Activated CD4-positive, alpha-beta T cell treated with anti-CD3 and anti-CD28 coated beads, Interleukin-2, amount 10 ng/mL, durations not matched to agents 7 days and 5 days (primary cell): ENCODE measurements at places on chromosomes 2 and 18.

DNA sequence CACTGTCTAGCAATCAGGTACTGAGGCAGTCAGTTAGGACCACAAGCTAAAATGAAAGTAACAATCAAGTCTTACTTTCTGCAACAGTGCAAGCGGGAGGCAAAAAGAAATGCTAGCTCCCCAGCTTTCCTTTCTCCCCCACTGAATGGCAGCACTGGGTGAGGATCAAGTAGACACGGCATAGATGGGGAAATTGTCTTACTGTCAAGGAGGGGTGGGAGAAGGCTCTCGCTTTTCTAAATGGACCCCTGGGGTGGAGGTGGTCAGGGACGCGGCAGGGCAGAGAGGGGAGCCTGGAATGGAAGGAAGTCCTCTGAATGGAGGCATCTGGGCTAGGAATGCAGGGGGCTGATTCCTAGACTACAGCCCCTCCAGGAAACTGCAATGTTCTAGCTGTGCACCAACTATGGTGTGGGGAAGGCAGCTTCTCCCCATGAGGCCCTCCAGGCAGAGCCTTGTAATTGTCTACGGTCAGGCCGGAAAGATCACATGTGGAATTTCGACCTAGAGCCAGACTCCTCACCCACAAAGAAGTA, 24.3 kb downstream of the METTL8 start:
- no peak for DNase-seq

DNA sequence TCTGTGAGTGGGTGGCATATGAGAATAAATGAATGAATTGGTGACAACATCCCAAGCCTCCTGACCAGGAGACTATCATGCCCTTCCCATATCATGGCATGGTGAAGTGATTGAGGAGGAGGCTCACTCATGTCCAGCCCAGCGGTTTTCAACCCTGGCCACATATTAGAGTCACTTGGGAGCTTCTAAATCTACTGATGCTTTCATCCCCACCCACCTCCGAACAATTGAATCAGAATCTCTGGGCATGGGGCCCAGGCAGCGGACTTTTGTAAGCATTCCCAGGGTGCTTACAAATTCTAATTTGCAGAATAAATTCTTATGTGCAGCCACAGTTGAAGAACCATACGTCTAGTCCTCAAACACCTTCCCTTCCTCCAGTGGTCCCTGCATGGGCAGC, 81.7 kb upstream of the SEC11C start:
- no peak for DNase-seq

- no peak for DNase-seq
These were observed 15.3 kb downstream of the ID2 start for GRCh38 chr2:8697190-8697589.

DNA sequence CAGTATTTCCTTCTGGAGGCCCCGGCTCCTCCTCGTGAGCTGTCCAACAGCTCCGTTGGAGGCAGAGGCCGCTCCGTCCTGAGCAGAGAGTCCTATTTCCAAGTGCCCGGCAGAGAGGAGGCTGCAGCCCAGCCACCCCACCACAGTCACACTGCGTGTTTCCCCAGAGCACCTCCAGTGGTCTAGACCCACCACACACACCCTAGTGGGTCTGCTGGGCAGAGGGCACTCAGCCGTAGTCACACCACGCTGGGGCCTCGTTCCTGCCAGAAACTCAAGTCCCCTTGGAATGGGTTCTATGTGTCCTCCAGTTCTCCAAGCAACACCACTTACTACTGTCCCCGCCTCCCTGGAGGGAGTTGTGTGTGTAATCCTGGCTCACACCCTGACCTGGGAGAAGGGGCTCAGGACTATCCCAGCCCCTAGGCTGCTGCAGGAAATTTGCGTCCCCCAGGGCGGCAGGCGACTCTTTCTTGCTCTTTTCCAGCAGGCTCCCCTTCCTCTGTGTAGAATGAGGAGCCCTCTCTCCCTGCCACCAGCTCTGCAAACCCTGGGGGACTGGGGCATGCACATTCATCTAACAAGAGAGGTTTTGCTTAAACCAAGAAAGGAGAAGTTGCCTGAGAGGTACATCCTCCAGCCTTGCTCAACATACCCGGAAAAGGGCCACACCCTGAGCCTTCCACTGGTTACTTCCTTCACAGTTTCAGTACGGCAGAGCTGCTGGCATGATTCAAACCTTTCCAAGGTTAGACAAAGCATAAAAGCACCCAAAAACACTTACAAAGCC, 114.1 kb downstream of the NDUFA10 start:
- DNase-seq = peak; percentile 76

- no peak for DNase-seq
These were observed 241.3 kb downstream of the PAX3 start for GRCh38 chr2:222057347-222058073.

DNA sequence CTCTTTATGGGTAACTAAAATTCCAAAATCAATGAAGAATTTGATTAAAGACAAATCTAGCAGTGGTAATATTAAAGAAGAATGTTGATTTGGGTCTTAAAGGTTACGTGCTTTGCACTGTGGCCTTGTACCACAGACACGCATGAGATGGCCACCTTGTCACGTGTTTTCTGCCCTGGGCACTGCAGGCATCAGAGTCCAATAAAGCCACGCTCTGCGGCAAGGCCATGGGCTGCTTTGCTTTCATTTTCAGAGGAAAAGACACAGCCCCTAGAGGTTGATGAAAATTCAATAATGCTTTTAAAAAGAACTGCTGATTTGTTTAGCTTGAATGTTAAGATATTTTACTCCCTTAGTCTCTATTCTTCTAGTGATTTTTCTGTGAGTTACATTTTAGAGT, 30.4 kb downstream of the AOX1 start:
- no peak for DNase-seq

DNA sequence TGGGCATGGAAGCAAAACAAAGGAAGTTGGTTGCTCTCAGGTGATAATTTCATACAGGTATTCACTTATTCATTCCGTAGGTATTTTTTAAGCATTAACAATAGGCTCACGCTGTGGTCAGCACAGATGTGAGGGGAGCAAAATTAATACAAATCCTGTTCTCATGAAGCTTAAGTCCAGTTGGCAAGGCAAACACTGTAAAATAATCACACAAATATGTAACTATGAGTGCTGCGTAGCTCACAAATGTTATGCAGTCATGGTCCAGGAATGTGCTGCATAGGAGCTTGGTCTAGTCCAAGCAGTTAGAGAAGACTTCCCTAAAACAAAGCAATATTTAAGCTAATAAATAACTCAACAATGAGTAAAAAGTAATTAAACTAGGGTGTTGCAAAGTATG, 23.9 kb downstream of the SP5 start:
- DNase-seq = no peak

- DNase-seq = no peak
These were observed 91.6 kb downstream of the ASB1 start for GRCh38 chr2:238518172-238518820.

DNA sequence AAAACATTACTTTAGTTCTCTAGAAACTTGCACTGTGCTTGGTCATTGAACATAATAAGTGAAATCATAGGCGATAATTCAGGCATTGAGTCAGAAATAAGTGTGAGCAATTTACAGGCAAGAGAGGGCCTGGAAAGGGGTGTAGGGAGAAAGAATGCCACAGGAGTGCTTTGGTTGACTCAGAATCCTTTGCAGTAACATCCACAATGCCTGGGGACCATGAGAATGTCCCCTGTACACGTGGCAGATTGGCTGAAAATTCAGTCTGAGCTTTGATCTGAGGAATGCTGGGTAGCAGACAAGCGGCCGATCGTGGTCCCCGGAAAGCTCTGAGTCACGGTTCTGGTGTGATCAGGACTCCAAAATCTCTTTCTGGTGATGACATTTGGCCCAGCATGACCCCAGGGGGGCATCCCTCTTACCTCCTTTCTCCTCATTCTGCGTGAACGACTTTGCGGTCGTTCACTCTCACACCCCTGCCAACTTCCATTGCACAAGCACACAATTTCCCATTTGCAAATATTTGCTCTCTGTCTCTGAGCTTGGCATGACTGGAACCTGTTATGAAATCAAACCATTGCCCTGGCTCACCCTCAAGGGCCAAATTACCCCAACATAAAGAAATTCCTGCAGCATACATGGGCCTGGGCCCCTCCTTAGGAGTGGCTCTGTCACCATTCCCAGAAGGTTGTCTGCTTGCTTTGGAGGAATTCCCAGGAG, 305.0 kb upstream of the EPAS1 start:
- no peak for DNase-seq

GRCh38 chr2:18455236-18455862, 105.1 kb downstream of the RDH14 start:
- DNase-seq = no peak

DNA sequence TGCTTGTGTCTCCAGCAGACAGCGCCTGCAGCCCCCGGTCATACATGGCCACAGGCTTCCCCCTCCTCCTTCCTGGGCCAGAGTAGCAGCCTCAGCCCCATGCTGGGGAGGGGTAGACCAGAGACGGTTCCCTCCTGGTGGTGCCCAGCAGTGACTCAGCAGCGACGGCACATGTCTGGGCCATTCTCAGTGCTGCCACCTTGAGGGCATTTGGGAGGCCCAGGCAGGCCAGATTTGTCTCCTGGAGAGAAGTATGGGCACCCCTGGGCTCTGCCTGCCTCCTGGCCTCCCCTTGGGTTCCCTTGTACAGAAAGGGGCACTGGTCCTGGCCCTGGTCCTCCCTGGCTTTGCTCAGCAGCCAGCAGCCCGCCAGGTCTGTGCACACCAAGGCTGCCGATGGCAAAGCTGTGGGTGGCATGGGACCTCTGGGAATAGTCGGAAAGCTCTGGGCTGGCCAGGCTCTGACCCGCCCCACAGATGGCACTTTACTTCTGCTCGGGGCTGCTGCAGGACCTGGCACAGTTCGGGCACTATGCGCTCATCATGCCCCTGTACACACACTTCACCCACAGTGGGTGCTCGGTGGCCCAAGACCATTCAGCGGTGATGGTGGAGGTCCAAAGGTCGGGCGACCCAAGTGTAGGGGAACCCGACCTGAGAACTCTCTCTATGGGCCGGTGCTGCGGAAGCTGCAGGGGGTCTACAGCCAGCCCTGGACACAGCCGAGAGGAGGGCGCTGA, 11.4 kb upstream of the ALPI start:
- DNase-seq = peak; percentile 75

GRCh38 chr2:205984381-205984780, 101.6 kb downstream of the INO80D start:
- no peak for DNase-seq

- DNase-seq = no peak
These were observed 376.6 kb upstream of the NETO1 start for GRCh38 chr18:73244401-73244800.

GRCh38 chr18:13543811-13544732, 182.3 kb downstream of the FAM210A start:
- no peak for DNase-seq

GRCh38 chr18:78563110-78563509, 416.5 kb upstream of the SALL3 start:
- DNase-seq = no peak

GRCh38 chr2:160491911-160492371, 1.7 kb downstream of the RBMS1 start:
- peak; percentile 22 for DNase-seq

DNA sequence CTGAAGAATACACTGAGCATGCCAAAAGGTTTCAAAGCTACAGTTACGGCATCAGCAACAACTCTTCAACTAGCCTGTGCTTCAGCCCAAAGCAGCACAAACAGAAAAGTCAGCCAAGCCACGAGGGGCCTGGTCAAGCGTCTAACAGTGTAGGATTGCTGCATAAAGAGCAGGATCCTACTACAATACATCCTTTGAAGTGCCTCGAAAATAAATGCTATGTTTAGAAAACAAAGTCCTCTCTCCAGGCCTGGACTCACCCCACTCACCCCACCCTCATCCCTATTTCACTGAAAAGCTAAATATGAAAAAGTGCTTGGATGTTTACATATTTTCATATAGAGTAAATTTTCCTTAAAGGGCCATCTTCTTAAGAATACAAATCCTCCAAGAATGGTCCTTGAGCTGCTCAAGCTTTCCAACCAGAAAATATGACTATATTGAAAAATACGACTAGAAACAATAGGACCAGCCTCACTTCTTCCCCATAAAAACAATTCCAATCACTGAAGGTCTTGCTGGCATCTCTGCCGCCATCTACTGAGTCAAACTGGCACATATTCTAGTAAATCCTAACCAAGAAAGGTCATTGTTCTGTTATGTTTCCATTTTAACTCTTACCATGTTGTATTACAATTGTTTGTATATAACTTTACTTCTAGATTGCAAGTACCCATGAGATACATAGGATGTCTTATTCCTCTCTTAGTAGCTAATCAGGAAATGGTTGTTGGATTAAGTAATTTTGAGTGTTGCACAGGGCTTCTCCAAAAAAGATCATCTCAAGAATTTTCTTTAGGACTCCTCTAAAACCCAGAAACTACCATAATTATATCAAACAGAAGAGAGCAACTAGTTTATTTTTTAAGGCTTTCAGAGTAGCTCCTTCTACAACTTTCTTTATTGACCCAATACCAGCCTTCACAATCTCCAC, 63.6 kb downstream of the CLHC1 start:
- DNase-seq = peak; percentile 48

GRCh38 chr2:135124924-135125886, 73.1 kb downstream of the RAB3GAP1 start:
- no peak for DNase-seq

GRCh38 chr2:76512201-76512820, 801.6 kb upstream of the GCFC2 start:
- DNase-seq = no peak

GRCh38 chr2:100041946-100042345, 100.4 kb downstream of the AFF3 start:
- DNase-seq = no peak

DNA sequence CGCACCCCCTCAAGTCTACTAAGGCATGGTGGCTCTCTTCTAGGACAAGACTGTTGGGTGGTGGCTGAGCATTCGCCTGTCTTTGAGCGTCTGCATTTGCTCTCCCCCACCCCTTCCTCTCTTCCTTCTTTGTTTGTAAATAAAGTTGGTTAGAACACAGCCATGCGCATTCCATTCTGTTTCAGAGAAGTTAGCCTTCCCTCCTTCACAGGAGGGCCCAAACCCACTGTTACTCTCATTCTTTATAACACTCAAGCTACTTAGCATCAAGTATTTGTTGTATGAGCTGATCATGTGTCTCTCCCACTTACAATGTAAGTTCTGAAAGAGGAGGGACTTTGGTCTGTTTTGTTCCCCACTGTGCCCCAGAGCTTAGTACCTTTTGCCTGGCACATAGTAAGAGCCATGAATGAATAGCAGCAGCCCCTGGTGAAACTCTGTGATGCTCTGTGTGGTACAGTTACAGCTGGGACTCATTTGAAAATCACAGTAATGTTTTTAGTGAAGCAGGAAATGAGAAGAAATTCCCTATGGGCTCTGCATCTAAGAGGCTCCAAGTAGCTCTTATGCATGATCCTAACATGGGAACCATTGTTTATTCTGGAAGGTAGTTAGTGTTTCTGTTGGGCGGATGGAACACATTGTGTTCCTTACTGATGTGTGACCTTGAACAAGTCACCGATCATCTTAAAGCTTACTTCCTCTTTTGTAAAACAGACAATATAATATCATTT, 7.7 kb downstream of the MGAT5 start:
- no peak for DNase-seq

GRCh38 chr18:59072727-59073421, 66.8 kb upstream of the SEC11C start:
- no peak for DNase-seq

- no peak for DNase-seq
These were observed 504.8 kb downstream of the PIK3C3 start for GRCh38 chr18:42459873-42460272.
